ENCODE measurements at places on chromosomes 1 and 21.

GRCh38 chr21:25967181-25967900 is 203.2 kb downstream of the APP start:
- DNase-seq, result no peak

GRCh38 chr1:226629210-226629895 is 80.8 kb downstream of the STUM start:
- no peak for DNase-seq

GRCh38 chr1:31725134-31725533 is 21.3 kb upstream of the COL16A1 start:
- no peak for DNase-seq

- no peak for DNase-seq
These were observed 33.6 kb downstream of the CC2D1B start for GRCh38 chr1:52332411-52332810.

DNA sequence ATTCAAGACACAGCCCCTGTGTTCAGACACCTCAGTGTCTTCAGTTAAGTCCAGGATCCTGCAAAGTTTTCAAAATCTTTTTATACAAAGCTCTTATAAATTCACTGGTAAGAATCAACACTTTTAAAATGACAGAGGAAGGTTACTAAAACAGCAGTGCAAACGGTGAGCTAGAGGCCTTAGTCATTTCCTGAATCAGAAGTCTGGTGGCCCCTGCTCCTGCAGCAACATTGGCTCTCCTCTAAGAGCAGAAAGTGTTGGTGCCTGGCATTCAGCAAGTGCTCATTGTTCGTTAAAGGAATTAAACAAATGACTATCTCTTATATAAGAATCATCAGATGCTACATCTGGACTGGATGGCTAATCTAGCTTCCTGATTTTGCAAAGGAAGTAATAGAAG is 282.9 kb downstream of the PTGER3 start:
- DNase-seq, result no peak

DNA sequence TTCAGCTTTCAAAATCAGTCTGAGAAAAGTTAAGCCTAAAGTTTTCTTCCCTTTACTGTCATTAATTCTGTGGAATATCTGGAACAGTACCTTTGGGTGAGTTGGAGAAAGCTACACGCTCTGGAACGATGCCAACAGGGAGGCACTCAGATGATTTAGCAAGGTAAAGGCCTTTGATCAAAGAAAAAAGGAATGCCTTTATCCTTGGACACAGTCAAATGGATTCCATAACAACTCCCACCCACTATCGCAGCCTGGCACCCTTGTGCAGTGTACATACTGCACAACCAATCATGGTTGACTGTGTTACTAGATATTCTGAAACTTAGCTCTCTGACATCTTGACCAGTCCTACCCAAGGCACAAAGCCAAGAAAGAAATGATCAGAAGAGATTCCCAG is 218.7 kb downstream of the PATJ start:
- no peak for DNase-seq

- no peak for DNase-seq
These were observed 27.2 kb downstream of the RCC2 start for GRCh38 chr1:17412093-17412870.

Measured in NCI-H774 (cell line).